ENCODE measurements at places on chromosomes 11 and 22. TPM values are rescaled to one million over a fixed set of nuclear protein-coding genes. Genes with fewer than 3 reads are reported as not detected.

The TYR gene
- not detected for total RNA-seq

The NELL1 gene
- not detected for total RNA-seq

The USP2 gene
- 1.1 TPM for total RNA-seq

DNA sequence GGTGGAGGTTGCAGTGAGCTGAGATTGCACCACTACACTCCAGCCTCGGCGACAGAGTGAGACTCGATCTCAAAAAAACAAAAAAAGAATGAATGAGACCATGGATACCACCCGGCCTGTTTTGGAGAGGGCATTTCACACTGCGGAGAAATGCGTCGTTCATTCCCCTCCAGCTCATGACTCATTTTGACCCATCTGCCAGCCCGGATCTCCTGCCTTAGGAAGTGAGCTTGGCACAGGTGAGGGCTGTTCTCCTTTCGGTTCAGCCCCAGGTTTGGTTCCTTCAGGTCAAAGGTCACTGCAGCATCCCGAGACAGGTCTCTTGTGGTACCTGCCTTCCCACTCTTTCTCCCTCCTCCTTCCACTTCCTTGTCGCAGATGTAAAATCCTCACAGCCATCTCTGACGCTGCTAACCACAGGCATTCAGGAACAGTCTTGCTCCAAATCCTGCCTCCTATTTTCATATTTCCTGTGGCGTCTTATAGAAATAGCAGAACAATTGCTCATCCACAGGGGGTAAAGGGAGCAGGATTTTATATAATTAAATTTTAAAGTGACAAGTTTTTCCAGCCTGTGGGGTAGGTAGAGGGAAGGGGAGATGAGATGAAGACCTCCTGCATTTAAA lies 517.9 kb downstream of the NTM start:
- H3K4me3 ChIP-seq = no peak overlapping the region
- H3K36me3 ChIP-seq = no peaks in the 10 kb centered on the region
- no peaks in the 10 kb centered on the region for H3K4me1 ChIP-seq
- H3K27me3 ChIP-seq = no peaks in the 10 kb centered on the region
- DNase-seq = no peak
- H3K27ac ChIP-seq = no peak overlapping the region

DNA sequence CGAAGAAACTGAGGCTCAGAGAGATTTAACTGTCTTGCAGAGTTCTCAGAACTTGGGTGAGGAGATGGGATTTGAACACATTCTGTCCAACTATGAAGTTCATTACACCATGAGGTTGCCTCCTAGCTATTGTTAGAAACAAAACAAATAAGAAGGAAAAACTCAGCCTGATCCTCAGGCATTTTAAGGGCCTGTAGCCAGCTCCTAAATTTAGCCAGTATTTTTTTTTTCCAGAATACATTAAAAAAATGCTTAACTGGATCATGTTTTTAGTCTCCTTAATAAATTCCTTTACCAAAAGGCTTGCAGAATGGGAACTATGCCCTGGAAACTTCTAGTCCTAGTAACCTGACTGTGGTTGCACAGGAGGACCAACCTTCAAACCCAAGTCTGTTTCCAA lies 212.0 kb downstream of the CSNK2A3 start:
- no peaks in the 10 kb centered on the region for H3K4me1 ChIP-seq
- H3K27me3 ChIP-seq = no peaks in the 10 kb centered on the region
- H3K4me3 ChIP-seq = no peak overlapping the region
- H3K36me3 ChIP-seq = no peaks in the 10 kb centered on the region
- H3K27ac ChIP-seq = no peak overlapping the region

DNA sequence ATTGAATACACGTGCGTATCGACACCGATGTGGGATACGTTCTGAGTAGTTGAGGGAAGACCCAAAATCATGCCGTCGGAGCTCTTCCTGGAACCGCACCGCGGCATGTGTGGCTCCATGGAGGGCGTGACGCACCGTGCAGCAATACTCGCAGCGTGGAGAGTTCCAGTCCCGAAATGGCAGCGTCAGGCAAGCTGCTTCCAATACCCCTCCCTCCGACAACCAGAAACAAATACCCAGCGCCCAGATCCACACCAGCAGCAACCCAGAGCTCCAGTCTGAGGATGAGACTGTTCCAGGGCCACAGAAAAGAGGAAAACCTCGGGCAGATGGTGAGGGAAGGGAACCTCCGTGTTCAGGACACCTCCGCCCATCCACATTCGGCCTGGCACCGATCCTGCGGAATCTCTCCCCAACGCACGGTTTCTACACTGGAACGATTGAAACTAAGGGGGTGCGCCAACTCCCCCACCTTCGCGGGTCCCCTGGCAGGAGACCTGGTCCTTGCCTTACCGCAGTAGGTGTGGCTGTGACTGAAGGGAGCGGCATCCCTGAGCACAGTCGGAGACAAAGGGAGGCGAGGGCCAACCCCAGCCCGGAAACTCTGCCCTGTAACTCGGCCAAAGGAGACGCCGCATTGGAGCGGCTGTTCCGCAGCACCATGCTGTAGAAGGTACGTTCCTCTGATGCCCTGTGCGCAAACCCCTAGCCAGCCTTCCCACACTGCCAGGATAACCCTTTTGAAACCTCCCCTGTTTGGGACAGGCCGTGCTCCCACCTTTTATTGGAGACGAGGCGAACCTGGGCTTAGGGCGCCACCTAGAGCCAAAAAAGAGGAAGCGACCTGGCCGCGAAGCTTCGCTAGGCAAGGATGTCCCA lies 28.2 kb downstream of the DBX1 start:
- H3K27ac ChIP-seq = no peak overlapping the region
- DNase-seq = peak; percentile 68
- H3K36me3 ChIP-seq = no peaks in the 10 kb centered on the region
- H3K4me1 ChIP-seq = peaks cover 9% of the 10 kb centered on the region

DNA sequence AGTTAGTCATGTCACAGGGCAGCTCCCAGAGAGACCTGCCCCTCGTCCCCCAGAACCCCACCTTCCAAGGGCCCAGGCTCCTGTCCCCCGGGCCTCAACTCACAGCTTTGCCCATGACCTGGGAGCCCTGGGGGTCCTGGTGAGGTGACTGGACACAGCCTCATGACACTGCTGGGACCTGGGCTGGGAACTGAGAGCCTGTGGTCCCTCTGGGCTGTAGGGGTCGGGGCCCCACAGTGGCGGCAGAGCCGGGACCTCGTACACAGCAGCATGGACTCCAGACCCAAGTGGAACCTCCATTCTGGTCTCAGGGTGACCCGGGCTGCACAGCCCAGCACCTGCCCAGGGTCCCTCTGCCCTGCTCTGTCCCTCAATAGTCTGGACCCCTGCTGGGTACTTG lies 6.9 kb downstream of the APOBEC3A start:
- peaks cover under 1% of the 10 kb centered on the region for H3K27me3 ChIP-seq
- H3K4me3 ChIP-seq = peak overlapping the region; percentile 10
- DNase-seq = no peak
- peaks cover 9% of the 10 kb centered on the region for H3K4me1 ChIP-seq

DNA sequence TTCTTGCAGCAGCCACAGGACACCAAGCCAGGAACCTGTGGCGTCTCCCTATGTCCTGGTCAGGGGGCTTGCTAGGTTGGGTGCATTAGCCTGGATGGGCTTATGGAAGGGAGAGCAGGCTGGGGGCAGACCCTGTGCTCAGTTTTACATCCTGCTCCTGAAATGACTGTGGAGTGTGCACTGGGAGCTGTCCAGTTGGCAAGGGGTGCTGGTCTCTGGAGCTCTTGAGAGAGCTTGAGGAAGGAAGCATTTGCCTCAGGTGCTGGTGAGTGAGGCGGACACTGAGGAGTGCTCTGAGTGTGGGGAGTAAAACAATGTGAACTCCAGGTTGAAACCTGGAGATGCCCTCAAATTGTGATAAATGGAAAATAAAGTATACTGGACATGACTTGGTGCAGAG lies 3.4 kb downstream of the SCGB1D4 start:
- DNase-seq = peak; percentile 27
- peaks cover 60% of the 10 kb centered on the region for H3K27me3 ChIP-seq
- no peaks in the 10 kb centered on the region for H3K36me3 ChIP-seq
- no peaks in the 10 kb centered on the region for H3K4me1 ChIP-seq

DNA sequence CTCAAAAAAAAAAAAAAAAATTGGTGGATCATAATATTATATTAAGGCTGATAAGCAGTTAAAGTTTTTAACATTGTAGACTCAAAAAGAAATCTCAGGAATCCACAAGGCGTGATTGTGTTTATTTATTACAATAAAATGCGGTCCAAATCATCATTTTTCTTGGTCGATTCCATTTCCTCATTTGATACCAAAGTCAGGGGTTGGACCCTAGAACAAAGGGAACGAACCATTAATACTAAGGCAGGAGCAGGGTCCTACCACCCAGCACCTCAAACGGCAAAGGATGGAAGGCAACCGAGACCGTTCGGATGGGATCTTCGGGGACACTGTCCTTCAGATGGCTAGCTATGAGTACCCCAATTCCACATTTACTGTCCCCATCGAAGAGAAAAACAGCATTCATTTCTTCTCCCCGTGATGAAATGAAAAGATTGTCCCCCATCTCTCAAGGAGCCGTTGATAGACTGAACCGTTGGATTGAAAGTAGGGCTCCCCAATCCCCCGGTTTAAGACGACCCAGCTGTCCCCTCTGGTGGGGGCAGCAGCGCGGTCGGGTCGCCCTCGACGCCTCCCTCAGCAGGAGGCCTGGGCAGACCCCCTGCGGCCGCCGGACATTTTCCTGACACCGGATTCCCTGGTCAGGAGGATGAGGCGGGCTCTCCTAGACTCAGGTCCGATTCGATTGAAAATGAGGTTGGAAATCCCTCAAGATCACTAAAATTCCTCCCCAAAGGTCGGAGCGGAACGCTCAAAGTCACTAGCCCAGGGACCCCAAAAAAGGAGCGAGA lies 607 bp downstream of the DMC1 start:
- H3K36me3 ChIP-seq = peaks cover 21% of the 10 kb centered on the region
- H3K27ac ChIP-seq = peak overlapping the region; percentile 63
- peak; percentile 19 for DNase-seq
- H3K4me1 ChIP-seq = peaks cover 37% of the 10 kb centered on the region
- no peaks in the 10 kb centered on the region for H3K27me3 ChIP-seq
- peak overlapping the region; percentile 94 for H3K4me3 ChIP-seq

DNA sequence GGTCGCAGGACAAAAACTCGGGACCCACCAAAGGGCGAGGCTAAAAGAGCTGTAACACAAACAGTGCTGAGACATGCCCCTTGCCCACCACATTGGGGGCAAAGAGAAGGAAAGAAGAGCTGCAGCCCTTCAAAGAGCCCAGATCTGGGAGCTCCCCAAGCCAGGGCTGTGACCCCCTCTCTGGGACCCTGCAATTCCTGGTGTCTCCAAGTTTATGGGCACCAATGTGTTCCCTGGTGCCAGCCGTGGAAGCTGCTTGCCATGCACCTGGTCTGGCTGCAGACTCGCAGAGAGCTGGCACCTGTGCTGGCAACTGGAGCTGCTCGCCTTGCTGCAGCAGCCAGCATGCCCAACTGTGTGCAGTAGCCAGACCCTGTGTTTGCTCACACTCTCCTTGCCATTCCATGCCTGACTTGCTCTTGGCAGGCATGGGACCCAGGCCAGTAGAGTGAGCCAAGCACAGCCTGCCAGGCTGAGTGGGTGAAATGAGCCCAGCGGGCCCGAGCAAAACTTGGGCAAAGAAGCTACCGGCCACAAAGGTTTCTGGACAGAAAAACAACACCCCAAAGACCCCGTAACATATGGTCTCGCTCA lies 16.0 kb downstream of the RRP8 start:
- no peak overlapping the region for H3K4me3 ChIP-seq
- H3K27me3 ChIP-seq = no peaks in the 10 kb centered on the region
- H3K4me1 ChIP-seq = no peaks in the 10 kb centered on the region
- no peaks in the 10 kb centered on the region for H3K36me3 ChIP-seq

DNA sequence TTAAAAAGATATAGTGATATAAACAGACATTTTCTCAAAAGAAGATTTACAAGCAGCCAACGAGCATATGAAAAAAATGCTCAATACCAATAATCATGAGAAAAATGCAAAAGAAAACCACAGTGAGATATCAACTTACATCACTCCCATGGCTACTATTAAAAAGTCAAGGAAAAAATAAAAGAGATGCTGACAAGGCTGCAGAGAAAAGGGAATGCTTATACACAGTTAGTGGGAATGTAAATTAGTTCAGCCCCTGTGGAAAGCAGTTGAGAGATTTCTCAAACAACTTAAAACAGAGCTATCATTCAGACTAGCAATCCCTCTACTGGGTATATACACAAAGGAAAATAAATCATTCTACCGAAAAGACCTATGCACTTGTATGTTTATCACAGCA lies 97.1 kb upstream of the CARD18 start:
- no peaks in the 10 kb centered on the region for H3K4me1 ChIP-seq
- no peak overlapping the region for H3K27ac ChIP-seq
- DNase-seq = no peak
- no peaks in the 10 kb centered on the region for H3K27me3 ChIP-seq

GRCh38 chr22:43110927-43111623 lies 525 bp downstream of the BIK start:
- peak overlapping the region; percentile 89 for H3K4me3 ChIP-seq
- H3K27ac ChIP-seq = no peak overlapping the region
- H3K27me3 ChIP-seq = no peaks in the 10 kb centered on the region
- peaks cover 36% of the 10 kb centered on the region for H3K4me1 ChIP-seq

DNA sequence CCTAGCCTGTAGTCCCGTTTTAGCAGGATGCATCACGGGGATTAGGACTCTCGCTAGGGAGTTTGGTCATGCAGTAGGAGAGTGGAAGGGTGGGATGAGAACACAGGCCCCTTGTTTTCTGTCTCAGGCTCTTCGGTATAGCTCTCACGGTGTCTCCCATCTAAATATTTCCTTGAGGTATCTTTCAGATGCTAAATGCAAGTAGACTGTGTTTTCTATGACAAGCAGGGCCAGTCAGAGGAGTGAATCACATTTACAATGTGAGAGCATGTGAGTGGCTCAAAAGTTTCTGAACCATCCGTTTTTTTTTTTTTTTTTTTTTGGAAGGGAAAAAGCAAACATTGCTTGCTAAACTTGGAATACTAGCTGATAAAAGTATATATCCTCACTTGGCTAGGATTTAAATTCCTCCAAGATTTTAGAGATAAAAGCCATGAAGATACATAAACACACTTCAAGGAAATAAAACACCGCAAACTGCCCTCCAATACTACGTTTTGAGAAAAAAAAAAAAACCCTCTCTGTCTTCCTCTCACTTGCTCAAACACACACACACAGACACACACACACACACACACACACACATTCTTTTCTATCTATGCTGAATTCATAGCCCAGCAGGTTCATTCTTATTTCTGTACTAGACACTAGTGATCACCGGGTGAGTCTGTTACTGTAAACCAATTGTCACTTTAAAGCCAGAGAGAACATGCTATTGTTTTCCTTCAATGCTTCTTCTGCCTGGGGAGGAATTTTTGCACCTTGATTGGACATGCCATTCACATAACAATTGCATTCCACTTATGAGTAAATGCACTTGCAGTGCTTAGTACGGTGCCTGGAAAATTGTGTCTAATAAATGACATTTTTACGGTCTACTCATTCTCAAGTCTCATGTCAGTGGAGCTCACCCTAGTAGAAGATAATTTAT lies 224.6 kb upstream of the CCDC90B start:
- no peak for DNase-seq
- peaks cover 28% of the 10 kb centered on the region for H3K27me3 ChIP-seq
- H3K4me3 ChIP-seq = no peak overlapping the region

- H3K27me3 ChIP-seq = peaks cover 68% of the 10 kb centered on the region
- no peak overlapping the region for H3K27ac ChIP-seq
- H3K36me3 ChIP-seq = peaks cover 29% of the 10 kb centered on the region
- peak overlapping the region; percentile 96 for H3K4me3 ChIP-seq
- DNase-seq = no peak
- H3K4me1 ChIP-seq = peaks cover 26% of the 10 kb centered on the region
Measured at GRCh38 chr11:13278609-13279486, 1.3 kb downstream of the BMAL1 start.

GRCh38 chr22:26045051-26045450 lies 124.2 kb upstream of the SEZ6L start:
- H3K4me3 ChIP-seq = no peak overlapping the region
- H3K27ac ChIP-seq = no peak overlapping the region
- no peaks in the 10 kb centered on the region for H3K4me1 ChIP-seq
- H3K36me3 ChIP-seq = no peaks in the 10 kb centered on the region

Measured in Calu3 (cell line).